ENCODE measurements at places on chromosomes 4 and X.

DNA sequence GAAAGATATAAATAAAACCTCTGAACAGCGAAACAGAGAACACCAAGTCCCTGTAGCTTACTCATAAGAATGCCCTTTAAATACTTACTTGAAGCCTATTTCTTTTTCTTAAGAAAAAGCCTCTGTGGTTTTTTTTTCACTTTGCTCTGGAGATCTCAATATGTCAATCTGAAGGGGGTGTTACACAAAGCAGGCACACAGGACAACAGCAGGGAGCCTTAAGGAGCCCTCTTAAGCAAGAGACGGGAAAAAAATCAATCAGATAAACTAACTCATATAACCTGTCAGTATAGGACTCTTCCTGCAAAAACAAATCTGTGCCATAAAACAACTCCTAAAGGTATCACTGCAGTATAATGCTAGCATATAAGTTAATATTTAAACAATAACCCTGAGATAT lies 611.1 kb upstream of the ATOH1 start:
- no peak for DNase-seq

DNA sequence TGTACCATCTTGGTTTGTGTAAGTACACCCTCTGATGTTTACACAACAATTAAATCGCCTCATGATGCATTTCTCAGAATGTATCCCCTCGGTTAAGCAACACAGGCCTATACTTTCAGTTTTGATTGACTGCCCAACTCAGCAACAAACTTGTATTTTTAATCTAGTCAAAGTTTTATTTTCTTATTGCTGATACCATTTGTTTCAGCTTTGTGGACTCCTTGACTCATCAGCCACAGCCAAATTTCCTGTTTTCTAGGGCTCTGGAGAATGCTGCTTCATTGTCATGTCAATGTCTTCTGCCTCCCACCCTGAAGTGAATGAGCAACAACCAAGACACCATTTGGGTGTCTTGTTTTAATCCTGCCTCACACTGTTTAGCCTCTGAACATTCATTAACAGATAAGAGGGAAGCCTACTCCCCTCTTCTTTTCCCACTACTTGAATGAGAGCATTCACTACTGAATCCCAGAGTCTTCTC lies 14.0 kb downstream of the BBS12 start:
- no peak for DNase-seq

DNA sequence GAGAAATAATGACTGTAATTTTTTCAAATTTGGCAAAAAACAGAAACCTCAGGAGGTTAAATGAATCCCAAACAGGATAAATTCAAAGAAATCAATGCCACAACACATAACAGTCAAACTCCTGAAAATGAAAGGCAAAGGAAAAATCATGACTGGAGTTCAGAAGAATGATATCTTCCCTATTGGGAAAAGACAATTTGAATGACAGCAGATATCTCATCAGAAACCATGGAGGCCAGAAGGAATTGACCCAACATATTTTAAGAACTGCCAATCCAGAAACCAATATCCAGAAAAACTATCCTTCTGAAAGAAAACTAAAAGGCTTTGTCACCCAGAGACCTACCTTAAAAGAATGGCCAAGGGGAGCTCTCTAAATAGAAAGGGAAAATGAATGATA lies 40.1 kb upstream of the MAMLD1 start:
- no peak for DNase-seq

GRCh38 chr4:40253906-40254305 lies 57.1 kb downstream of the RHOH start:
- no peak for DNase-seq

- no peak for DNase-seq
Observed at GRCh38 chr4:140255467-140255866, 101.5 kb upstream of the MAML3 start.

DNA sequence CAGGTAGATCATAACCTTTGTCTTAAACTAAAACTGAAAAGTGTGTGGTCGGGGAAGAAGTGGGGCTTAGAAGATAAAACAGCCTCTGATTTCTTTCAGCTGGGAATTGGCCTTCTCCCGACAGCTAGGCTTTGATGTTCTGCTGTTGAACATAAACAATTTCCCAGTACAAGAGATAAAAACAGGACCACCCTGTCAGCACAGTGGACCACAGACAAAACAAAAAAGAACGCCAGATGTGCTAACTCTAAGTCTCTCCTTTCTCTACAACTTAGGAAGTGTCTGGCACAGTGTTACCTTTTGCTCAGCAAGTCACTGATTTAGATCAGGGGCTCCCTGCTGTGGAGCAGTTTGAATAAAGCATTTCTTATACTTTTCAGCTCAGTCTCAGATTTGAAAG lies 87.5 kb upstream of the UXT start:
- no peak for DNase-seq

- no peak for DNase-seq
Observed at GRCh38 chr4:154367659-154368058, 123.9 kb downstream of the DCHS2 start.

DNA sequence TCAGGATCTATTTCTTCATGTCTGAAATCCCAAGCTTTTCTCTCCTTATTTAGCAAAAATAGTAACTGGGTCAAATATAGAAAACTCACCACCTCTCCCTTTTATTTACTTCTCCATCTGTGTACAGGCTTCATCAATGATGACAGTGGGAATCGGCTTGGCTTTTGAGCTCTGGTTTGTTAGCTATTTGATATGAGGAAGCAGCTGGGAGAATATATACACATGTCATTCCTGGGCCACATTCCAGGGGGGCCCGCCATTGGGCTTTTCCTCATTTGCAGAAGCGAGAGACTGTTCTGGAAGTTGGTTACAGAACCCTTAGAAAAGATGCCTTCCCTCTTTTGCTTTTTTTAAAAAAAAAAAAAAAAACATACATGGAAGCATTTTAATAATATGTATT lies 107.4 kb upstream of the F9 start:
- DNase-seq = no peak

All from natural killer cell (primary cell).